ENCODE measurements at places on chromosomes 6 and 20.

DNA sequence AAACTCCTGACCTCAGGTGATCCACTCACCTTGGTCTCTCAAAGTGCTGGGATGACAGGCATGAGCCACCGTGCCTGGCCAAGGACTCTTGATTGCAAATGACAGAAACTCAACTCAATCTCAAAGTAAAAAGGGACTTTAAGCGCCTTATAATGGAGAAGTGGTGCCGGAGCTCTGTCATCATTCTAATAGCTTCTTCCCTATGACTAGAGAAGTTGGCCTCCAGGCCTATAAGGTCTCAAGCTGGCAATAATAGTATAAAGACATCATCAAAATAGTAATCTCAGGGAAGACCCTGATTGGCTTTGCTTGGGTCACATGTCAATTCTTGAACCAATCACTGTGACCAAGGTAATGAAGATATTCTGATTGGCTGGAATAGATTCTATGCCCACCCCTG is 8.5 kb upstream of the KIAA1755 start:
- no peak for DNase-seq

- DNase-seq = no peak
Measured at GRCh38 chr20:64146936-64147477, 17.2 kb upstream of the MYT1 start.

GRCh38 chr6:155717374-155717773 is 261.7 kb upstream of the NOX3 start:
- no peak for DNase-seq

GRCh38 chr20:42887281-42887680 is 302.4 kb downstream of the PTPRT start:
- no peak for DNase-seq

GRCh38 chr6:14876778-14877613 is 368.9 kb upstream of the JARID2 start:
- DNase-seq = no peak

GRCh38 chr20:3077618-3078134 is 6.3 kb downstream of the OXT start:
- DNase-seq = no peak

DNA sequence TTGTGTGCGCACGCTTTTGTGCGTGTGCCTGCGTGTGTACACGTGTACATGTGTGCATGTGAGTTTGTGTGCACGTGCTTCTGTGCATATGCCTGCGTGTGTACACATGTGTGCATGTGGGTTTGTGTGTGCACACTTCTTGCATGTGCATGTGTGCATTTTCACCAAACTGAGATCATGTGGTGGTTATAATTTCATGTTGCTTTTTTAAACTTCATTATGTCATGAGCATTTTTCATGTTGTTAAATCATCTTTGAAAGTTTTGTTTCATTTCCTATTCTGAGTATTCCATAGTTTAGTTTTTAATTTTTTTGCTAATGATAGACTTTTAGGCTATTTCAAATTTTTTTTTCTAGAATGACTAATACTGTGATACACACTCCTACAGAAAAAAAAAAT is 6.4 kb upstream of the CST3 start:
- no peak for DNase-seq

DNA sequence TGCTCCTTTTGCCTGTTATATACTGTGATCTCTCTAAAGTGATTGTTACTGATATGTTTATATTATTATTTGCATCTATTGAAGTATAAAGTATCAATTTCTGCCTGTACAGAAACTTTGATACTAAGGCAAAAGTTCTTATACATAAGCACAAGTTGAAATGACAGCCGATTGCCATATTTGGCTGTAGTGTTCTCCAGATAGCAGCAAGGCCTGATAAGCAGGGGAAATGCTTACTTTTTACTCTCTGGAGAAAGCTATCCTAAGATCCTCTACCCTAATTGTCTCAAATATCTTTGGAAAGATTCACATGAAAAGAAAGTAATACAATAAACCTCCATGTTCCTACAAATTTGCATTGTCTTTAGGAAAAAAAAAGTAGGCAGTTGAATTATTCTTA is 31.4 kb downstream of the SENP6 start:
- no peak for DNase-seq

DNA sequence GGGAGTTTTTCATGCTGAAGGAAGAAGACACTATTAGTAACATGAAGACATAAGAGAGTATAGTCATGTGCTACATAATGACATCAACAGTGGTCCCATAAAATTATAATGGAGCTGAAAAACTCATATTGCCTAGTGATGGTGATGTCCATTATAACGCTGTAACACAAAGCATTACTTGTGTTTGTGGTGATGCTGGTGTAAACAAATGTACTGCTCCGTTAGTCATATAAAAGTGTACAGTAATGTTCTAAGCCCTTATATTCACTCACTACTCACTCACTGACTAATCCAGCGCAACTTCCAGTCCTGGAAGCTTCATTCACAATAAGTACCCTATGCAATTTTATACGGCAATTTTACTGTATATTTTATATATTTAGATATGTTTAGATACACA is 26.8 kb upstream of the ASF1A start:
- no peak for DNase-seq

DNA sequence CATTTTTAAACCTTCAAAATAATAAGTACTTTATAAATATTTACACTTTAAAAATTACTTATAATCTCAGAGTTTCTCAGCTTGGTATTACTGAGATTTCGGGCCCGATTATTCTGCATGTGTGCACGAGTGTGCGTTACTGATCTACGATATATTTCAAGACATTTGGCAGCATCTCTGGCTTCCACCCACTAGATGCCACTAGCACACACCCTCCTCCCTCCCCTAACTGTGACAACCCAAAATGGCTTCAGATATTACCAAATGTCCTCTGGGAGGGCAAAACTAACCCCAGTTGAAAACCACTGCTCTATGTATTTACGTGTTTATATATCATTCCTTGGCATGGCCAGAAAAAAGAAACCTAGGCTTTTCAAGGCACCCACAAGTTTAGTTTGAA is 95.9 kb downstream of the FYN start:
- no peak for DNase-seq

GRCh38 chr6:54191461-54191860 is 80.2 kb downstream of the MLIP start:
- DNase-seq = no peak

DNA sequence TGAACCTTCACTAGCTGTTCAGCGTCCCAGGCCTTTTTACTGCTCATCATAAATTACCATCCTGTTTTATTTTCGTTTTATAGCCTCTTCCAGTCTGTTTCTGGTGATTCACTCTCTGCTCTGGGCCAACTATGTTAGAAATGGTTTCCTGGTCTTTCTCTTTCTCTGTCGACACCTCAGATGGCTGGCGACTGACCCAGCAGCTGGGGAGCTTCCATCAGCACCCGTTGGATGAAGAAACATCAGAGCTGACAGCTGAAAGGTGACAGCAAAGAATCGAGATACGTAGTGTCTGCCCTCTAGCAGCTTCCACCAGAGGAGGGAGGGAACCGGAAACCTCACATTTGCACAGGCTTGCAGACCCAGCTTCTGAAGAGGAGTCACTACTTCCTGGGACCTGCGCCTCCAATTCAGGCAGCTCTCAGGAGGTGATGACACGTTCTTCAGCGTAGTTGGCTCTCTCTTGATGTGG is 82.9 kb upstream of the MLN start:
- peak; percentile 82 for DNase-seq

- DNase-seq = no peak
Measured at GRCh38 chr6:119610265-119610664, 260.7 kb upstream of the MAN1A1 start.

DNA sequence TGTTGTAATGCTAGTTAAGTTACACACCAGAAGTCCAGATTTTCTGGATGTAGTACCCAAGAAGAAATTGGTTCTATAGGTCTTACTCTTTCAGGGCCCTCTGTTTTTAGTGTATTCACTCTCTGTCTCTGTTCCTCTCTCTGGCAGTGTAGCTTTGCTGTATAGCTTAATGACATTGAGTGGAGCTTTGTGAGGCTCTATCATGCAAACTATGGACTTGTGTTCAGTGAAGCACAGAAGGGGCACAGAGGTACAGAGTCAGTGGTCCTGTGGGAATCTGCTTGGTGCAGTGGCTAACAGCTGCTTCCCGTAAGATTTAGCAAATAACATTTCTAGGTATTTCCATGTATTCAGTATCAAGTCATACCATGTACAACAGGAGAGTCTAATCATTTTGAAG is 26.1 kb downstream of the NKX2-4 start:
- no peak for DNase-seq

DNA sequence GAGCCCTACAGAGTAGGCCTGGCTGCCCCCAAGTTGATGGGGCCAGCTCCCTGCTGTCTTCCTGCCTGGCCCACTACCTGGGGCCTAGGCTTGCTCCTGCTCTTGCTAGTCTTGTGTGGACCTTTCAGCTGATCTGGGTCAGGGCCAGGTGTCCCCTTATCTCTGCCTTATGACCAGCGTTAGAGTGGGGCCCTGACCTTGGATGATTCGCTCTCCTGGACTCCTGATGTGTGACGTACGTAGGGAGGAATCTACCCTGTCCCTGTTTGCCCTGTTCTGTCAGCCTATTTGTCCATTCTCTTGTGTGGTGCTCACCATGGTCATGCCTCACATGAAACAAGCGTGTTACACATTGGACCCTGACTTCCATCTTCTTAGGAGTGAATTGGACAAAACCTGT is 571.8 kb downstream of the QKI start:
- no peak for DNase-seq

GRCh38 chr6:26252077-26252472 is 112.9 kb upstream of the BTN3A2 start:
- DNase-seq = no peak

GRCh38 chr20:2521369-2522305 is 12.9 kb upstream of the ZNF343 start:
- no peak for DNase-seq

Measured in BJ (cell line).